ENCODE measurements at places on chromosomes 7 and 10.

- DNase-seq: no peak
Observed at GRCh38 chr7:43302211-43302711, 189.8 kb downstream of the HECW1 start.

DNA sequence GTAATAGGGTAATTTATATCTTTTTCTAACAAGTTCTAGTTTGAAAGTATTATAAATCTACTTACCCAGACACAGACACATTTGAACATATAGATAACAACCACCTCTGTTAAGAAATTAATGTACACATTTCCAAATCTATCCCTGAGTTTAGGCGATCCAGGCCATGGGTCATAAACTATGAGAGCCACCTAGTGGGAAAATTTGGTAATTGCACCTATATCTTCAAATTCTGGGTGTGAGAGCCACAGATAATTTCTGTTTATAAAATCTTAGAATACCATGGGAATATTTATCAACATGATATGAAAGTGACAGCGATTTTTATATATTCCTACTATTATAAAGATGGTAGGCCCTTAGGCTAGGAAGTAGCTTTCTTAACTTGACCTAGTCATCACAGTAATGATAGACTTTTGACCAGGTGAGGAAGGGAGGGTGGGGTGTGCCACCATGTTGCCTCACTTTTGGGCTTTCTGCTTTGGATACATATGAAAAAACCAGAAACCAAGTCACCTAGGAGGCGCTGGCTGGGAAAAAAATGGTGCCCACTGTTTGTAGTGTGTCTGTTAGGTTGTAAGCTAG is 8.0 kb upstream of the EPHA1 start:
- no peak for DNase-seq

DNA sequence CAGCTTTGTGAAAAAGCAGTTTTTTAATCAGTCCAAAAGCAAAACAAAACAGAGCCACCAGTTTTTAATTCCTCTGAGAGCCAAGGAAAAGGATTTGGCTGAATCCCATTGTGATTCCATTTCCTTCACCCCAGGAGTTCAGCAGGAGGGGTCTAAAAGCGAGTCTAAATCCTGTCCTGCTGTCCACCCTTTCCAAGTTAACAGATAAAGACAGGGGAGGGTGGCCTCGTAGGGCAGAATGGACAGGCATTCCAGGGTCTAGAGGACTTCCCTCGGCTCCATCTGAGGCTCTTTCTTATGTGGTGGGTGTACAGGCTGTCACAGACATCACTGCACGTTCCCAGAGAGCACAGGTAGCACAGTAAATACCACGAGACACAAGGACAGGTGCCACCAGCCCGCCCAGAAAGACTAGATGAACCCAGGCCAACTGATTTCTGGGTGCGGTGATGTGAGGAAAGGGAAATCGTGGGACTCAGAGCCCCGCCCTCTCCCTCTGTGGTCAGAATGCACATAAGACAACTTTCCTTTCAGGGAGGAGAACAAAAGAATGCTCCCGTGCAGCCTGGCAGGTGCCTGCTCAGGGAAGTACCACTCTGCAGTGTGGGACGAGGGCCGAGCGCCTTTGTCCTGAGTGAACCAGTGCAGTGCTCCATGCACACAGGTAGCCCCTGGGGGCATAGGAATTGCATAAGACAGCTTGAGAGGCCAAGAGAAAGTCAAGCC is 119.7 kb downstream of the ABLIM1 start:
- peak; percentile 48 for DNase-seq

- DNase-seq: no peak
Observed at GRCh38 chr7:151968357-151968756, 12.1 kb downstream of the GALNTL5 start.

Data from WTC11 (cell line).